ENCODE measurements at places on chromosomes 1 and 21. TPM values are rescaled to one million over a fixed set of nuclear protein-coding genes. Genes with fewer than 3 reads are reported as not detected.

HCRTR1 gene
- 2.5 TPM for total RNA-seq

- no peak for DNase-seq
Observed at GRCh38 chr1:80731241-80731894, 1069.4 kb upstream of the ADGRL2 start.

DNA sequence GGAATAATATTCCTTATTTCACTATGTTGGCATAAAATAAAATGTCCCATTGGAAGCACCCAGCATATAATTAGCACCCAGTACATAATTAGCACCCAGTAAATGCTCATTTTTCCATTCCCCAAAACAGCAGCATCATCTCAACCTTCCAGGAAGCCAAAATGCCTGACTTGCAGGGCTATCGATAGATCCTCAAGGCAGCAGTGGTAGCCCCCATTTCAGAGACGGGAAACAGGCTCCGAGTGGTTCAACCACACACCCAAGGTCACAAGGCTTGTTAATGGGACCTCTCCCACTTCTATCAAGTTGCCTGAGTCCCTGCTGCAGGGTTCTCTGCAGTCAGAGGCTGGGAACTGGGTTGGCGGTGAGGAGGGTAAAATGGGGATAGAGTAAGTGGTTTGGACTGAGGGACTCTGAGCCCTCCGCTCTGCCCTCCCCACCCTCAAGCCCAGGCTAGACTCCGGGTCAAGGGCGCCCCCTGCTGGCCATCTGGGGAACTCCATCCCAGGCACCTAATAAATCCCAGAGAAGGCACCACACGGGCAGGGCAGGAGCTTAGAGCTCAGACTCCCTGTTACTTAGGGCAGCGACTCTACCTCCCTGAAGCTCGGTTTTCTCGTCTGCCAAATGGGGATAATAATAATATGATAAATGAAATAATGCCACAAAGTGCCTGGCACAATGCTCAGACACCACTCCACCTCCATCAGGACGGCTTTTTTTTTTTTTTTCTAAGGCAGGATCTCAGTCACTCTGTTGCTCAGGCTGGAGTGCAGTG is 21.9 kb upstream of the LAPTM5 start:
- DNase-seq = peak; percentile 96

ANGPTL1 gene
- total RNA-seq = 25.2 TPM

GRCh38 chr1:113178522-113178921 is 105.5 kb downstream of the LRIG2 start:
- DNase-seq = no peak

DNA sequence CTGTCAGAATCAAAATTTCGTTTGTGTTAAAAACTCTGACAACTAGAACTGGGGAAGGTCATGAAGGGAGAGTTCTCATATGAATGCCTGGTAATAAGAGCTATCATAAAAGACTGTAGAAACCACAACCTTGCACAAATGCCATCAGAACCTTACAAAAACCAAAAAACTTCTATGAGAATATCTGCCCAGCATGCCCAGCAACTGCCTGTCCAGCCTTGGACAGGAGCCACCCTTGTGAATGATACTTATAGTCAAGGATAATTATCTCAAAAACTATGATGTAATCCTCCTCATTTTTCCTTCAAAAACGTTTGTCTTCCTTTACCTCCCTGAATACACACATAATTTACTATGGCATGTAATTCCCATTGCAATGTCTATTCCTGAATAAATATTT is 53.4 kb upstream of the C1orf185 start:
- no peak for DNase-seq

DNA sequence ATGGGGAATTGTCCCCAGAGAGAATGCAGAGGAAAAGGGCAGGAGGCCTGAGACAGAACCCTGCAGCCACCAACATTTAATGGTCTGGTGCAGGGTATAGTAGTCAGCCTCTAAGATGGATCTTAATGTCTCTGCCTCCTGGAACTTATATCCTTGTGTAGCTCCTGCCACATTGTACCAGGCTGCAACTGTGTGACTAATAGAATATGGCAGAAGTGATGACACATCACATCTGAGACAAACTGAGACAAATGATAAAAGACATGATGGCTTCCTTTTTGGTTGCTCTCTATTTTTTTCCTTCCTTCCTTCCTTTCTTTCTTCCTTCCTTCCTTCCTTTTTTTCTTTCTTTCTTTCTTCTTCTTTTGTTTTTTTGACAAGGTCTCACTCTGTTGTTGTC is 37.1 kb upstream of the CYP4B1 start:
- DNase-seq = no peak

DNA sequence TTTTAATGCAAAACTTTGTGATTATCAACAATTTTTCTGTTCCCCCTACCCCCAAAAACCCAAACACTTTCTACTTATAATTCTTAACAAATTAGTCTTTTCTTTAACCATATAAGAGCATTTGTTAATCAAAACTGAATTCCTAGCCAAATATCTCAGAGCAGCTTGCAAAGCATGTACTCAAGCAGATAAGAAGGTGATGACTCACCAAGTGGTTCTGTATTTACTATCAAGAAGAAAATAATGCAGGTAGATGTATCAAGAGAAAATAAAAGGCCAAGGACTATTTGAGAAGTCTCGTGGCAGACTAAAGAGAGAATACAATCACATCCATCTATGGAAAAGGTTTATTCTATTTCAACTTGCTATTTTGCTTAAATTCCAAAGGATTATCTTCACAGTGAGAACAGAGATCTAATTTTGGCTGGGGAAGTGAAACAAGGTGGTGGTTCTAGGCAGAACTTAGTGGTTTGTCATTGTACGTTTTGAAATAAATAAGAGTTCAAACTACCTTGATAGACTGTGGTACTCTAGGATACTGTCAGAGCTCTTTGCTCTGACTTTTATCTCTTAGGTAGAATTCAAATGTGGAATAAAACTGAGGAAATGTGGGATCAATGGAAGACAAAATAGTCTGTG is 94.7 kb upstream of the NRIP1 start:
- DNase-seq = no peak
